ENCODE measurements at places on chromosomes 5 and 9.

- peak; percentile 10 for DNase-seq
Observed at GRCh38 chr9:76898786-76899185, 7.1 kb downstream of the PRUNE2 start.

- no peak for DNase-seq
Observed at GRCh38 chr9:84667571-84668195, 1.8 kb upstream of the NTRK2 start.

DNA sequence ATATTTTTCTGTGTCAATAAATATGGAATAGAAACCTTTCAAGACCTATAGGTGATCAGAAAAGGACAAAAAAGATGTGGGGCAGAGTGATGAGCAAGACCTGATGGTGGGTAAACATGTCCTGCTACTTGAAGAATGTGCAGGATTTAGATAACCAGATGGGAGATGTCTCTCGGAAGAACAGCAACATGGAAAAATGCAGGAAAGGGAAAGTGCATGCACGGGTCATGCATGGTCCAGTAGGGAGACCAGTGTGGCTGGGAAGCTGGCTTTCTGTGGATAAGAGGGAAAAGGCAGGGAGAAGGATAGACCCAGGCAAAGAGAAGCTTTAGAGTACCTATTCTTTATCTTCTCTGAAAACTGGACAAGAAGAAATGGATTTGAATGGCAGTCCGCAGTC lies 7.1 kb upstream of the CAST start:
- no peak for DNase-seq

- DNase-seq, result no peak
Observed at GRCh38 chr9:94639999-94640376, 670 bp upstream of the FBP1 start.

DNA sequence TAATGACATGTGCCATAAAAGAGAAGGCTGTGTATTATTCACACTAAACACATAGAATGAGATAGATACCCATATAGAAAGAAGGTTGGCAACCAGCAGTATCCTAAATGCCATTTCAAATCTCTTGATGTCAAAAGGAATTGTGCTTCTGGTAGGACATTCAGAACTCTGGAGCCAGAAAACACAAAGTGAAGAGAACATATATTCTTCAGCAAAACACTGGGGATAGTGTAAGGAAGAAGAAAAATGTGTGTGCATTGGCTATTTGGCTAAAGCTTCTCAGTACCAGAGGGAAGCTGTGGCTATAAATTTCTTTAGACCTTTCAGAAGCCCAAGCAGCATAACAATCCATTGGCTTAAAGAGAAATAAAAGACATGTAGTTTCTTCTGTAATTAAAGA lies 551.6 kb upstream of the C9orf72 start:
- no peak for DNase-seq

- DNase-seq, result no peak
Observed at GRCh38 chr5:172373680-172374079, 80.6 kb downstream of the SH3PXD2B start.

DNA sequence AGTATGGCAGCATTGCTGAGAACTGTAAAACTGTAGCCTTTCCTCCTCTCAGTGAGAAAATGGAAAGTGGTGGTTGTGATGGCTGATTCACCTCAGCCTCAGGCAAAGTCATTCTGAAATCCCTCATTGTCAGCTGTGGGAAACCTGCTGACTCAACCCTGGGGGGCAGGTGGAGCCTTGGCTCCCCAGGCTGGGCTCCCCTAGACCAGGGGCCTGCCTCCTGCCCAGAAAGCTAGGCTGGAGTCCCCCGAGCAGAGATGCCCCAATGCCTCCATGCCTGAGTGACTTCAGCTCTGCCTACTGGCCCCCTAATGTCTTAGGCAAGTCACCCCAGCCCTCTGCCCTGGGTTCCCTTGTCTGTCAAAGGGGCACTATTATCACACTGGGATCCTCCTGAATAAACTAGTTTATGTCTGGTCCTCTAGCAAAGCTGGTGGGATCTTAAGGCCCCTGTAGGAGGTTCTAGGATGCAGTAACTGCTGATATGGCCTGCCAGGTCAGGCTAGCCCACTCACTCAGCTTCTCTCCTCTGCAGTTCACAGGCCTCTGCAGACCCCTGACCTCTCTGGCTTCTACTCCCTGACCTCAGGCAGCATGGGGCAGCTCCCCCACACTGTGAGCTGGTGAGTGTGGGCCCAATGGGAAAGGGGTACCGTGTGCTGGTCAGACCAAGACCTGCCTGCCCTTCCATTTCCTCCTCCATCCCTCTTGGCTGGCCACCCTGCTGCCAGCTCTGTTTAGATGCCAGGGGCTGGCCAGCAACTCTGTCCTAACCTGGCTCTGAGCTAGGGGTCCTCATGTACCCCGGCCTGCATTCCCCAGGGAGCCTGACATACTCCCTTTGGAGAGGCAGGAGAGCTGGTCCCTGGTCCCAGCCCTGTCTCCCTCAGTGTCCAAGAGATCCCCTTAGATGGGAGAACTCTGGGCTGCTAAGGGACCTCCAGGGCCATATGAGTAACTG lies 24.2 kb downstream of the TCF7 start:
- no peak for DNase-seq

DNA sequence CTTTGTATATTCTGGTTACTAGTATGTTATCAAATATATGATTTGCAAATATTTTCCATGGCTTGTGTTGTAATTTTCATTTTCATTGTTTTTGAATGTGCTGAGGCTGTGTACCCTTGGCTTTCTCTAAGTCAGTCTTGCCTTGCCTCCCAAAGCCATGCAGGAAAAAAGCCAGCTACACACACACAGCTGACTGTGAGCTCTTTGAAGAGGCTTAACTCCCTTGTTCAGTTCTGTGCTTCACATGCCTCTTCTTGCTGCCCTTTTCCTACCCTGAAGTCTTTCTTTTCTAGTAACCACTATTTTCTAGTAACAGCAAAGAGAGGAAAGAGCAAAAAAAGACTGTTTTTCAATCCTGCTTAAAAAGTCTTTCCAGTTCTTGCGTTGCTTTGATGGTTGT lies 53.9 kb downstream of the KCNN2 start:
- no peak for DNase-seq

- no peak for DNase-seq
Observed at GRCh38 chr5:10199692-10200091, 50.0 kb downstream of the ATPSCKMT start.

DNA sequence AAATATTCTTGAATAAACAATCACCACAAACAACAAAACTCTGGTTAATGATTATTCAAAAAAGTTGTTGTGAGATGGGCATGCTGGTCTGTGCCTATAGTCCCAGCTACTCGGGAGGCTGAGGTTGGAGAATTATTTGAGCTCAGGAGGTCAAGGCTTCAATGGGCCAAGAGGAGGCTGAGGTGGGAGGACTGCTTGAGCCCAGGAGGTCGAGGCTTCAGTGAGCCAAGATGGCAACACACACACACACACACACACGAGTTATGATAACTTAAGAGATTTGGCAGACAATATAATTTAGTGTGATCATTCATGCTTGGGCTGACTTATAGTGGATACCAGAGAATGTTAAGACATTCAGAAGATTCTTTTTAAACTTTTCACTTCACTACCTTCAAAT lies 14.9 kb downstream of the LYSMD3 start:
- no peak for DNase-seq

- DNase-seq, result no peak
Observed at GRCh38 chr9:113456235-113456634, 7.3 kb upstream of the RGS3 start.

GRCh38 chr5:96316017-96316416 lies 117.0 kb downstream of the PCSK1 start:
- no peak for DNase-seq

- no peak for DNase-seq
Observed at GRCh38 chr9:114830546-114830945, 24.7 kb upstream of the TNFSF15 start.

- DNase-seq, result no peak
Observed at GRCh38 chr5:5369051-5369605, 53.3 kb upstream of the ICE1 start.

GRCh38 chr9:136059321-136059791 lies 35.7 kb downstream of the NACC2 start:
- DNase-seq, result peak; percentile 43

DNA sequence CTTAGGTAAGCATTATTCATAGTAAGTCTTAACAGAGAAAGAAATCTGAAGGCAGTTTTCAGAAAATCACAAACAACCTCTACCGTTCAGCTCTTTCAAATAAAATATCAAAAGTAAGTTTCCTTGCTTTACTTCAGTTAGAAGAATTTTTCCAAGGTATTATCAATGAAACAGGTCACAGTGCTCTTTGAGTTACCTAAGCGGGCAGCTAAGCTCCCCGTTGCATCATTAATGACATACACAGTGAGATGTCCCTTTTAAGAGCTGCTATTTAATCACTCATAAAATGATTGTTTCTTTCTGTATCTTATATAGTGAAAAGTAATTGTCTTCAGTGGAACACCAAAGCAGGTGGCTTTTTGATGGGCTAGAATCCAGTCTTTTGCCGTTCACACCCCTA lies 86.2 kb upstream of the PIK3R1 start:
- DNase-seq, result no peak

- DNase-seq, result no peak
Observed at GRCh38 chr5:78361631-78361993, 1.2 kb downstream of the SCAMP1 start.

DNA sequence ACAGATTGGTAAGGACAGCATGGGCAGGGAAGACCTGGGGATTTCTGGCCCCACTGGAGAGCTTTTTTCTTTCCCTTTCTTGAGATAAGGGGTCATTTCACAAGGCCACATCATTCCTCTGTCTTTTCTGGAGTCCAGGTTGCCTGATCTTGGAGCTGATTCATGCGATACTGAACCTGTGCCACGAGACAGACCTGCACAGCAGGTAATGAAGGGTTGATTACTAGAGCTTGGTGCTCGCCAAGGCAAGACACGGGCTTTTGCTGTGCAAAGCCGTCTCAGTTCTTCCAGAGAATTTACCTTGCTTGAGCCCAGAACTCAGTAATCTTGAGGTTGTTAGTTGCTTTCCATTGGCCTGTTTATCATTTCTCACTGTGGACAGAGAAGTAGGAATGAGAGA lies 39.2 kb downstream of the NUP188 start:
- no peak for DNase-seq

- no peak for DNase-seq
Observed at GRCh38 chr9:36759141-36759540, 186.4 kb downstream of the MELK start.

GRCh38 chr9:127098916-127099553 lies 23.4 kb downstream of the ANGPTL2 start:
- no peak for DNase-seq

- DNase-seq, result peak; percentile 93
Observed at GRCh38 chr5:107389130-107389774, 281.5 kb downstream of the EFNA5 start.

- no peak for DNase-seq
Observed at GRCh38 chr5:8012131-8012977, 143.4 kb downstream of the MTRR start.

DNA sequence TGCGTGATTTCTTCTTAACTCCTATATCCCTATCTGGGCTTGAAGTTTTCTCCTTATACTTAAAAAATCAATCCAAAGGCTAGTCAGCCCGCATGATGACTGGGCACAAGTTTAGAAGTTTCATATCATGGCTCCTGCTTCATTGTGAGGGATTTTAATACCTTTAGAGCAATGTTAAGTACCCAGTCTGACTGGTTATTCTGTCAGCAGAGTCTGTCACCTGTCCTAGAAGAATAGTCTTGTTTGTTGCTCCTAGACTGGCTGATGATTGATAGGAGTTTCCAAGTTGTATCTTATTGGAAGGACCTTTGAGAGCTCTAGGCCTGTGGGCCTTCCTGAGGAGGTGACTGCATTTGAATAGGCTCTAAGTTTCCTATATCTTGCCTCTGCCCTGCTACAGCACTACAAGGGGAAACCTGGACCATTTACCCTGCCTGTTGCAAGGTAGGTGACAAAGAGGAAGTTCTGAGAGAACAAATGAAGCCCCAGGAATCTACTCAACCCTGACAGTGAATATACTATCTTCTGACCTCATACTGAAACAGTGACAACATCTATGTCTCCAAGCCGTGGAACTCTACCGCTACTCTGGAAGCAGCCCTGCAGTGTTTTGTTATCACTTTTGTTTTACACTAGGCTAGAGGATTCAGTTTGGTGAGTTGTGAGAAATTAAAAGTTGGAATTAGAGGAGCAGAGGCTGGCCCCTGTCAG lies 66.5 kb downstream of the F2RL2 start:
- DNase-seq, result no peak

- DNase-seq, result no peak
Observed at GRCh38 chr5:6845856-6846255, 132.6 kb downstream of the TENT4A start.
